Urothelium cell line (cell line): ENCODE measurements at places on chromosomes 3 and 15.
A peak's percentile ranks its signal among the peaks of the same experiment; 100 is the strongest.

DNA sequence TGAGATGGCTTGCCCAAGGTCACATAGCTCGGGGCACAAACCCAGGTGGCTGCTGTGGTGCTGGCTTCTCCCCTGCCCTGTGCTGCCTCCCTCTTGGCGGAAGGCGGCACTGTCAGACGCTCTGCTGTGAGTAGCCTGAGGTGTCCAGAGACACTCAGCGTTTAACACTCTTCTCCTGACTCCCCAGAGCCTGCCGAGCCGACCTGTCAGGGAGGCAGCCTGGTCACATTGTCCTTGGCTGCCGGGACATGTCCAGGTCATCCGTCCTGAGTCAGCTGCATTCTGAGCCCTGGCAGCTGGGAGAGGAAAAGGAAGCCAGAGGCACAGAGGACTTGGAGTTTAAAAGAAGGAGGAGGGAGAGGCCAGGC lies 4.7 kb downstream of the LMAN1L start:
- no peak for DNase-seq

DNA sequence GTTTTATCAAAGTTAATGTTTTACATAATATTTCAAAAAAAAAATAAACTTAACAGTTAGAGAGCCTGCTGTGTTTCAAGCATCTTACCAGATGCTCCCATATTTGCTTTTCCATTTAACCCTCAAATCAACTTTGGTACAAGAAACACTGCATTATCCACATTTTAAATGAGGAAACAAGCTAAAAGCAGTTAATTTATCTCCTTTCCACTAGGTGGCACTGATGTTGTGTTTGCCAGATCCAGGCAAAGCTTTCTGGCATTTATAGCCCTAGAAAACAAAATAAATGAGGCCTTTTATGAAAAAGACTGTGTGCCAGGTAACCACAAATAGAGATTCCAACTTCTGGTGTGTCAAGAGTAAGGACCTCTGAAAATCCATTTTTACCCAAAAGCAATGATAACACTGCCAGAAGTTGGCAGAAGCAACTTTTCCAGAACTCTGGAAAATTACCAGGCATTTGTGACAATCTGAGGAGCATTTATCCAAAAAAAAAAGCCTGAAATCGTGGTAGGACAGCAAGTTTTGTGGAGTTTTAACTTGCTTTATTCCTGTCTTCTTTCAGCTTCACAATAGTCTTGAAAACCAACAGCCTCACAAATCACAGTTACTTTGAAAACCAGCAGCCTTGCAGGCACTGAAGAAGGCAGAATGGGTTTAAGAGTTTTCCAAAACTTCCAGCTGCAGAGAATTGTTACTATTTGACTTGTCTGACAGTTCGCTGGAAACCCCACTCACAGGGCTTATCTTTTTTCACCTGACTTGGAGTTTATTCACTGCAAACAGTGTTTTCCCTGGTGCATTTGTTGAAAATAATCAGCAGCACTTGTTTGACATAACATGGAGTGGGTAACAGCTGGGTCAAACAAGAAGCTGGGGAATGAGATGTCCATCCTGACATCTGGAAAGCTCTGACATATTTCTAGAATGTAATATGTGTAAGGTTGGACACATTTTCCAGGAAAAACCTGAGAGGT lies 9.2 kb downstream of the FAM162A start:
- peak; percentile 44 for DNase-seq

DNA sequence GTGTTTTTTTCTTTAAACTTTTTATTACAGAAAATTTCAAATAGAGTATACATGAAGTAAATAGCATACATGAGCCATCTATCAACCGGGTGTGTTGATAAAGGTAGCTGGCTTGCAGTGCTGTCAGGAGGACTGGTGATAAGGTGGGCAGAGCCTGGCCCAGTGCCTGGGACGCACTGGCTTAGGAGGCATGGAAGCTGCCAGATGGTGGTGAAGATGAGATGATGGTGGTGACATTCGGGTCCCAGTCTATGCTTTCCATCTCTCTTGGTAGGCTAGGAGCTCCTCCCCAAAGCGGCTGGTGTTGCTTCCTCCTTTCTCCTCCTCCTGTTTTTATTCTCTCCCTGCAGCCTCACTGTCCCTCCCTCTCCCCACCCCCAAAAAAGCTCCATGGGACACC lies 101.7 kb downstream of the ADCY5 start:
- no peak for DNase-seq

GRCh38 chr3:152550284-152550683 lies 281.6 kb downstream of the MBNL1 start:
- DNase-seq = no peak
